ENCODE measurements at places on chromosomes 6 and 20.

GRCh38 chr6:44458551-44458950, 71.0 kb downstream of the CDC5L start:
- no peak for DNase-seq

- no peak for DNase-seq
Observed at GRCh38 chr20:48680650-48681049, 147.1 kb downstream of the PREX1 start.

DNA sequence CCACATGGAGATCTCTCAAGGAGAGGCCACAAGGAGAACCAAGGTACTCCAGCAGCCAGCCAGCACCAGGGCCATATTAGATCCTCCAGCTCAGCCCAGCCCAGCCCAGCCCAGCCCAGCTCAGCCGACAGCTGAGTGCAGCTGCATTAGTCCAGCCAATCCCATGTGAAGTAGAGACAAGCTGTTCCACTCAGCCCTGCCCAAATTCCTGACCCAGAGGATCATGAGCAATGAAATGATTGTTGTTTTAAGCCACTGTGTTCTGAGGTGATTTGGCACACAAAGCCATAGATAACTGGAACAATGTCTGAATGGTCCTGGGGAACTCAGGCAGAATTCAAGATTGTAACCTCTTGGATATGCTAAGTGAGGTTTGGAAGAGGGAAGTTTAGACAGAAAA, 59.5 kb upstream of the BMP2 start:
- no peak for DNase-seq

DNA sequence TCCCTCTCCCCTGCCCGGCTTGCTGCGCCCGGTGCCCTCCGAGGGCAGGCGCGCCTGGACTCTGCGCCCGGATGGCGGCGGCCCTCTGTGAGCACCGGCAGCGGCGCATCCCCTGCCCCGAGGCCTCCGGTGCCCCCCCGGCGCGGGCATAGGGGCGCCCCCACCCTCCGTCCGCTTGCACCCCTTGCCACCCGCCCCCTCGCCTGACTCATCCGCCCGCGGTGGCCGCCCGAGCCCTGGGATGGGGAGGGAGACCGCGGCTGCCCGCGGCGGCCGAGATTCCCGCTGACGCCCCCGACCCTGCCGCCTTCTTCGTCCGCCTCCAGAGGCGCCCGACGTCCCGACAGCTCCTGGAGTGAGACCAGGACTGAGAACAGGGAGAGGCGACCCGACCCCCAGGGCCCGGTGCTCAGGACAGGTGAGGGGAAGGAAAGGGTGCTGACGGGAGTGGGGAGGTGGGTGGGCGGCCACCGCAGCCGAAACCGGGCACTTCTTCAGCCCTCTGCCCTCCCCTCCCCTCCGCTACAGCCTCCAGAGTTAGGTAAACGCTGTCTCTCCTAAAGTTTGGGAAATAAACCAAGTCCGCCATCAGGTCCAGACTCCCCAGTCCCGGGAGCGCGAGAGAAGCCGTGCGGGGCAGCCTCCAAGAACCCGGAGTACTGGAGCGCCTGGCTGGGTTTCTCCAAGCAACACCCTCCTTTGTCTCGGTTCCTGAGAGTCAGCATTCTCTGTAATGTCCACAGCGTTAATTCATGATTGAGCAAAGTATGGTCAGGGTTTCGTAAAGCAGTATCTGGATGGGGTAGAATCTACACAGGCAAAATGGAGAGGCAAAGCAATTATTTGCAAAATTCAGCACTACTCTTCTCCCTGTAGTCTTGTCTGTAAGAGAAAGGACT, 539 bp downstream of the TMEM200A start:
- DNase-seq = peak; percentile 41

DNA sequence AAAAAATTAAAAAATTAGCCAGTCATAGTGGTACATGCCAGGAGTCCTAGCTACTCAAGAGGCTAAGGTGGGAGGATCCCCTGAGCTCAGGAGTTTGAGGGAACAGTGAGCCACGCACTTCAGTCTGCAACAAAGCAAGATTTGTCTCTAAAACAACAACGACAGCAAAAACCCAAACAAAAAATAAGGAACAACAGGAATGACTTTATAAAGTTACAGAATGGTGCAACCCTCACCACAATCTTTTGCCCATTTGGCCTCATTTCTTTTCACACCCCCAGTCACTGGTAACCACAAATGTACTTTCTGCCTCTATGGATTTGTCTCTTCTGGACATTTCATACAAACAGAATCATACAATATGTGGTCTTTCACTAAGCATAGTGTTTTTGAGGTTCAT, 16.7 kb upstream of the ZFAND3 start:
- no peak for DNase-seq

DNA sequence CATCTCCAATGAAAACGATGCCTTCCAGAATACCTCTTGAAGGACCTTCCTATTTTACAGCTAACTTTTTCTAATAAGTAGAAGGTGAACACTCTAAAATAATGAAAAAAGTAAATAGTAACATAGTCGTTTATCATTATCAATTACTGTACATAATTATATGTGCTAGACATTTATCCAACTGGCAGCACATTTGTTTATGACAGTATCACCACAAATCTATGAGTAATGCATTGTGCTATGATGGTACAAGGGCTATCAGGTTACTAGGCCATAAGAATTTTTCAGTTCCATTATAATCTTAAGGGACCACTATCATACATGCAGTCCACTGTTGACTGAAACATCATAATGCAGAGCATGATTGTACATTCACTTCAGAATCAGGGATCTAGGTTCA, 68.4 kb downstream of the ATG5 start:
- DNase-seq = no peak

DNA sequence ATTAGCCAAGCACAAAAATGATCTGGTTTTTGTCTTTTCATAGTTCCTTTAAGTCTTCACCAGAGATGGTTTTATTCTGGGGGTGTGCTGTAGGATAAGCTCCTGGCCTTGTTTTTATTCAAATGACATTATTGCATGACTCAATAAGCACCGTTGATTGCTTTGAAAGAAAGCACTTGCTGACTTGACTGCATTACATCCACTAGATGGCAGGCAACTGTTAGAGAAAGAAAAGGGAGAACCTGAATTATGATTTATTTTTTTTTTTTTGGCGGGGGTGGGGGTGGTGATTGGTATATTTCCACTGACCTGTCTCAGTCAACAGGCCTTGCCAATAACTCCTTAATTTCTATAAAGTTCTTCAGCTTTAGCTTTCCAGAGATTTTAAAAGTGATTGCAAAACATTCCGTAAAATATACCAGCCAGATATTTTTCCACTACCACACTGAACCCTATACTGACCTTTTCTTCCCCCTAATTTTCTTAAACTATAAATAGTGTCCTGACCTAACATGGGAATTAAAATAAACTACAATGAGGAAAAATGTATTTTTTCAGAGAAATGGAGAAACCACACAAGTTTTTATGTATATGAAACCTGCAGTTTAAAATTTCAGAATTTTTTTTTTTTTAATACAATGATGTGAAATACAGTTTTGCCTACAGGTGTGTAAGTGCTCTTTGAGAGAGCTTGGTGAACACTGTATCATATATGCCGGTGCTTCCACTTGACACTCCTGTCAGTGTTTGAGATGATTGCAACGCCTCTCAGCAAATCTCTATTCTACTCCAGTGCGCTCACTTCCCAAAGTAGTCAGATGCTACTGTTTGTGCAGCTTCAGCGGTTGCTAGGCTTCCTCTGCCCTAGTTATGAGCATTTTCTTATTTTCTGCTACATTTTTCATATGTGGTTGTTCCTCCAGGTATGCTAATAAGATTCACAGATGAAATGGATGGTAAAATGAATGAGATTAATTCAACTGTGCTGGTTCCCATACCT, 274.3 kb downstream of the CD109 start:
- peak; percentile 24 for DNase-seq

DNA sequence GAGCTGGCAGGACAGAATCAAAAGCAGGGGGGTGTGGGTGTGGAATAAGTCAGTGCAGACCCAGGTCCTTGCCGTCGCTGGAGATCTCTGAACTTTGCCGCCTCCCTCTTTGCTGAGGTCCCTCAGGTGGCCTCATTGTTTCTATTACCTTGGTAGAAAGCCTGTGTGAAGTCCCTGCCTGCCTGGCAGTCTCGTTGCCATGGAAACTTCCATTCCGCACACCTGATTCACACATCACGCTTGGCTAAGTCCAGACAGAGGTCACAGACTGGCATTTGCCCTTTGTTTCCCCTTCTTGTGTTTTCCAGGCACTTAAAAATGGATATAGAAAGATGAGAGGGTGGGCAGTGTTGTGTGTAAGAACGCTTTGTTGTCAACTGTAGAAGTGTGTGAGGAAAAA, 260.6 kb downstream of the PRL start:
- peak; percentile 86 for DNase-seq

GRCh38 chr6:125046107-125046925, 84.1 kb downstream of the RNF217 start:
- no peak for DNase-seq

- no peak for DNase-seq
Observed at GRCh38 chr20:14775778-14776177, 438.4 kb upstream of the FLRT3 start.

- no peak for DNase-seq
Observed at GRCh38 chr20:63070301-63070625, 63.5 kb upstream of the BHLHE23 start.

DNA sequence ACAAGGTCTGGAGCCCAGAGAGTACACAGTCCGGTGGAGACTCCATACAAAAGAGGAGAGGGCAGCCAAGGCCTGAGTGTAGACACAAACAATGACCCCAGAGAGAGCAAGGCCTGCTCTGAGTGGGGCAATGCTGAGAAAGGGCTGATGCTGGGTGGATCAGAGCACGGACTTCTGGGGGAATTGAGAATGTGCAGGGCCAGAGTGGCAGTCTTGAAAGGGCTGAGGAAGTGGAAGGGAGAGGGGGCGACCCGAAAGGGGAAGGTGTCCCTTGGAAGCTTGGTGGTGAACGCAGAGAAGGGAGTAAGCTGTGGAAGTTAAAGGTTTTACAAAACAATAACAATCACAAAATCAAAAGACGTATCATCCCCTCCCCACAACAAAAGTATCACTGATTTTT, 12.0 kb upstream of the GRM4 start:
- DNase-seq = no peak

- DNase-seq = no peak
Observed at GRCh38 chr6:168016176-168016620, 18.7 kb downstream of the KIF25 start.

GRCh38 chr6:55886185-55886836, 10.9 kb upstream of the BMP5 start:
- DNase-seq = peak; percentile 26

GRCh38 chr6:75368151-75368779, 83.7 kb upstream of the TMEM30A start:
- peak; percentile 49 for DNase-seq

GRCh38 chr6:131381709-131382093, 191.3 kb upstream of the ARG1 start:
- DNase-seq = no peak

GRCh38 chr6:17986656-17987446, 584 bp downstream of the KIF13A start:
- DNase-seq = peak; percentile 64

- no peak for DNase-seq
Observed at GRCh38 chr20:22579119-22579427, 5.3 kb downstream of the FOXA2 start.

DNA sequence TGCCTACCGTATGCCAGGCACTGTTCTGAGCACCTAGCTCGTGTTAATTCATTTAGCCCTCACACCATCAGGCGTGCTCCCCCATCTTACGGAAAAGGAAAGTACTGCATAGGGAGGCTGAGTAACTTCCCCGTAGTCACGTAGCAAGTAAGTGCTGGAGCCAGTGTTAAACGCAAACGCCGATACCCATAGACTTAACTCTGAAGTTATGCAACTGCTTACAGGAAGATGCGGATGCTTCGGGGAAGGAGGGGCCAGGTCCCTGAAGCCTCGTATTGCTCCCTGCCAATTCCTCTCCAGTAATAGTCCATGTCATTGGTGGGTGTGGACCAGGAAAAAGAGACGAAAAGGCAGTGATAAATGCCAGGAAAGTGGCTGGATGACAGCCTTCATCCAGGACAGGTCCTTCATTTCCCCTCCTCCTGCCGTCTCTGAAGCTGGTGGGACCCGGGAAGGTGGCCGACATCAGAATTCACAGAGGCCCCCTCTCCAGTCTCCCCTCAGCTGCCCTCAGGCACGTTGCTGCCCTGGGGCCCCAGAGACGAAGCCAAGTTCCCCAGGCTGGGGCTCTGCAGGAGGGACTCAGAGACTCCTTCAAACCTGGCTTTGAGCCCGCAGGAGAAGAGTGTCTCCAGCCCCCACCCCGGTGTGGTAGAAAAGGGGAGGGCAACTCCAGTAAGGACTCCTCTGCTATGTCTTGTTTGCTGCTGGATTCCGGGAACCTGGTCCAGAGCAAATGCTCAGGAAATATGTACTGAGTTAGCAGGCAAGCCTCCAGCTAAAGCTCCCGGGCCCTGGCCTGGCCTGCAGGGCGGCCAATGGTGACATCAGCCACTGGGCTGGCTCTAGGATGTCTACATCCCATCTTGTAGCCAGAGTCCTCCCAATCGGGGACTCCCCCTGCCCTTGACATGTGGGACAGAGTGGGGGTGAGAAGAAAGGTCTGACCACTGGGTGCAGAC, 37.8 kb downstream of the RAB44 start:
- DNase-seq = peak; percentile 32

- DNase-seq = no peak
Observed at GRCh38 chr6:37675606-37676005, 22.1 kb downstream of the MDGA1 start.

- no peak for DNase-seq
Observed at GRCh38 chr6:75612434-75612833, 10.8 kb downstream of the SENP6 start.

- no peak for DNase-seq
Observed at GRCh38 chr6:138769102-138769676, 4.4 kb upstream of the CCDC28A start.

- DNase-seq = peak; percentile 52
Observed at GRCh38 chr20:44646023-44646640, 5.4 kb downstream of the ADA start.

DNA sequence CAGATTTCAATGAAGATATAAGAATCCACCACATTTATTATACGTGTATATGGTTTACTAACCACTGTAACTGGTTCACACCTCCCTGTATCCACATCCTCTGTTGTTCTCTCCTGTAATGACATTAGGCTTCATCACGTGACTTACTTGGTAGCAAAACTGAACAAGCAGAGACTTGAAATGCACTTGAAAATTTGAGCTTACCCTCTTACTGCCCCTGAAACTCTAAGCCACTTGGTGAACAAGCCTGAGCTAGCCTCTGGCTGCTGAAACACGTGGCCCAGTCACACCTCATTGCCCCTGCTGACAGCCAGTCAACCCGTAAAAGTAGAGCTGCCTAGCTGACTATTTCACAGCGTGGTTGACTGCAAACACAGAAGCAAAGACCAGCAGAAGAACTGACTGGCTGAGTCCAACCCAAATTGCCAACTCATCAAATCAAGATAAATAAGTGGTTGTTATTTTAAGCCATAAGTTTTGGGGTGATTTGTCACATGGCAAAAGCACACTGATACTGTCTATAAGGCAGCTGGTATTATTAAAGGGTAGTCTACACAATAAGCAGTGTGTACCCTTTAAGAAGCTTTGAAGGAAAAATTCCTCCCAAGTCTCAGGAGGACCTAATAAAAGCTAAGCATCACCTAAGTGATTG, 109.0 kb downstream of the RALGAPA2 start:
- DNase-seq = peak; percentile 22

GRCh38 chr6:17281100-17281496, at the start of gene RBM24:
RBM24 (plus strand) TSS chr6:17281361; CDS start chr6:17281582, 221 bp downstream.
- DNase-seq = peak; percentile 63

- DNase-seq = no peak
Observed at GRCh38 chr20:25318471-25319240, 70.8 kb downstream of the PYGB start.

Measured in left kidney (tissue), 8 donors.